ENCODE measurements at places on chromosomes 5 and 9.

GRCh38 chr9:93871286-93871685, 83.9 kb downstream of the BARX1 start:
- no peak for DNase-seq

GRCh38 chr9:79735023-79735779, 163.4 kb downstream of the TLE4 start:
- no peak for DNase-seq

DNA sequence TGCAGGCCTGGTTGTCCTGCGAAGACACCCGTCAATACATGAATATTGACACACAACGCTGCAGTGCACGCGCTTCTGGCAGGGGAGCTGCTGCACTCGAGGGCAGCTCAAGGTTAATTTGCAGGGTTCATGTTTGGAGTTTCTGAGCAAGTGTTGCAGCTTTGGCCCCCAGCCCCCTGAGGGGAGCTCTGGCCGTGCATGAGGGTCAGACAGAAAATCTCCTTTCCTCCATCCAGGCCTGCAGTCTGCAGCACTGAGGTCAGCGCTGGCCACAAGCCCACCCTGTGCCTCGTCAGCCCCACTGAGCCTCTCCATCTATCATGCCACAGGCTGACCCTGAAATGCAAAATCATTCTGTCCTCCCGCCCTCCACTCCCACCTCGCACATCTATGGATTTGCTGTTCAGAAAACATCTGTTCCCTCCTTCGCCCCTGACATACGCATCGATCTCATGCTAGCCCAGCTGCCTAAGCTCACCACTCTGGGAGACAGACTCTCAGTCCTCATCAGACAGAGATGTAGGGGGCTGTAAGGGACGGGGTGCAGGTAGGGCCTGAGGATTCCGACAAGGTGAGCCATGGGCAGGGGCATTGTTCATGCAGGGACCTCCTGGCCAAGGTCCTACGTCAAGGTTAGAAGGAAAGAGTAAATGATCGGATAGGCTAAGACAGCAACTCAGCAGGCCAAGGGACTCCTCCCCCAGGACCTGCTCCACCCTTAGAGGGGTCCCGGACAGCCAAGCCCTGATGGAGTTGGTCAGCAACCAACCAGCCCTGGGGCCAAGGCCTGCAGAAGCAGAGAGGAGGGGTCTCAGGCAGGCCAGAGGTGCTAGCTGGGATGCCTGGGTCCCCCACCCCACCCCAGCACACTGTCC, 125.1 kb downstream of the KCNIP1 start:
- no peak for DNase-seq

DNA sequence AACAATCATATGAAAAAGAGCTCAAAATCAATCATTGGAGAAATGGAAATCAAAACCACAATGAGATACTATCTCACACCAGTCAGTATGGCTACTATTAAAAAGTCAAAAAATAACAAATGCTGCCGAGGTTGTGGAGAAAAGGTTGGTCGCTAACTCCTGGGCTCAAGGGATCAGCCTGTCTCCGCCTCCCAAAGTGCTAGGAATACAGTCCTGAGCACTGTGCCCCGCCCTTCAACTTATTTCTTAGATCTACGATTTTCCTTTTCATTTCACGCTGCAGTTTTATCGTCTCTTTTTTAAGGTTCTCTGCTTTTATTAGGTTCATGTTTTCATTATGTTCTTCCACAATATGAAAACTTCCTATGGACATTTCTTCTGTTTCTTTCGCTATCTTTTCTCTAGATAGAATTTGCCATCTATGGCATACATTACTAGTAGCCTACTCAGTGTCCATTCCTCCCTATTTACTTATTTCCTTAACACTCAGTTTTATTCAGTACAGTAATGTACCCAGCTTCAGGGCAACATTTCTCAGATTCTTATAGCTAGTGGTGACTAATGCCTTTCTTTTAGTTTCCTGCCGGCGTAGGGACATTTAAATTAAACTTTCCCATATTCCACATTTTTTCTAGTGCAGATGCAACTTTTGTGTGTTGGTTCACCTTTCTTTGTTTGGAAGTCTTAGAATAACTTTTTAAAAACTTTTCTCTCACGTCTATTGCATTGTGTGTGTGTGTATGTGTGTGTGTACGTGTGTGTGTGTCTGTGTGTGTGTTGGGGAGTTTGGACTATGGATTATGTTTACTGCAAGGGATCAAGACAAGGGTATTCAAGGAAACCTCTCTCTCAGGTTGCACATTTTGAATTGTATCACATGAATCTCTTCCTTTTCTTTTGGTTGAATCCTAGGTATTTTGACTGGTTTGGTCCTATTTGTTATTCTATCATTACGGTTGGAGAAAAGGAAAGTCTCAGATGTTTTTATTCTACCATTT, 21.6 kb upstream of the FBN2 start:
- no peak for DNase-seq

- DNase-seq: no peak
Measured at GRCh38 chr9:96494215-96494800, 44.3 kb downstream of the HABP4 start.

- DNase-seq: no peak
Measured at GRCh38 chr5:73816656-73817420, 190.8 kb downstream of the ARHGEF28 start.

DNA sequence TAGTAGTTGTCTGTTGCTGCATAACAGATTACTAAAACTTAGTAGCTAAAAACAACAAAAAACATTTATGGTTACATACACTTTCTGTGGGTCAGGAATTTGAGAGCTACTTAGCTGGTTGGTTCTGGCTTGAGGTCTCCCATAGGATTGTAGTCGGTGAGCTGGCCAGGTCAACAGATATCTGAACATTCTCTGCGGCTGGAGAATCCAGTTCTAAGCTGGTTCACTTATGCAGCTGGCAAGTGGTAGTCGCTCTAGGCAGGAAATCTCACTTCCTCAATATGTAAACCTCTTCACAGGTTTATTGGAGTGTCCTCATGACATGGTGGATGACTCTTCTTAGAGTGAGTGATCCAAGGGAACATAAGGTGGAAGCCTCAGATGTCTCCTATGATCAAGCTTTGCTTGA, 65.7 kb upstream of the TNFAIP8 start:
- no peak for DNase-seq

- DNase-seq: no peak
Measured at GRCh38 chr5:133933670-133934295, 34.6 kb downstream of the C5orf15 start.

GRCh38 chr9:16112116-16112515, 559.3 kb downstream of the CCDC171 start:
- DNase-seq: no peak

- no peak for DNase-seq
Measured at GRCh38 chr9:77014597-77015263, 4.7 kb upstream of the FOXB2 start.

DNA sequence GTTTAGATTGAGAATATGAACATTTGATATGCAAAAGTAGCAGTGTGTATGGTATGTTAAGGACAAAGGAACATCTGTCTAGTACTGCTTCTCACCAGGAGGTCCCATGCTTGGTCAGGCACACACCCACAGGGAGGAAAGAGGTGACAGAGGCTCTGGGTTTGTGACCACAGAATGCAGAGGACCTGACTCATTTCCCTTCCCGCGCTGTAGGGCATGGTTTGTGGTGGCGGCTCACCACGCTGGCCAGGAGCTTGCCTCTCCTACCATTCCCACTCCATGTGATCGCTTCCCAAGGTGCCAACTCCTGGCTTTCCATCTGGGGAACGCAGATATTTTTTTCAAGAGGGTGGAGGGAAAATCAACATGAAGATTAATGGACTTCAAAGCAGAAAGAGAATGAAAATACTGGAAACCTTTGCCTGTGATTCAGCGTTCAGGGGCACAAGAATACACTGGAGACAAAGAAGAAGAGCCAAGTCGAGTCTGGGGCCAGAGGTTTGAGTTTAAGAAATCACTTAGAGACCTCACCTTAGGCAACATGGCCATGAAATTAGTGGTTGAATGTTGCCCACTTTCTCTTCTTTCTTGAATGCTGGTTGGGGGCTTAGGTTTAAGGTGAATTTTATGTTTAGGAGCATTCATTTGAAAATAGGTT, 477.8 kb downstream of the CCDC171 start:
- no peak for DNase-seq

DNA sequence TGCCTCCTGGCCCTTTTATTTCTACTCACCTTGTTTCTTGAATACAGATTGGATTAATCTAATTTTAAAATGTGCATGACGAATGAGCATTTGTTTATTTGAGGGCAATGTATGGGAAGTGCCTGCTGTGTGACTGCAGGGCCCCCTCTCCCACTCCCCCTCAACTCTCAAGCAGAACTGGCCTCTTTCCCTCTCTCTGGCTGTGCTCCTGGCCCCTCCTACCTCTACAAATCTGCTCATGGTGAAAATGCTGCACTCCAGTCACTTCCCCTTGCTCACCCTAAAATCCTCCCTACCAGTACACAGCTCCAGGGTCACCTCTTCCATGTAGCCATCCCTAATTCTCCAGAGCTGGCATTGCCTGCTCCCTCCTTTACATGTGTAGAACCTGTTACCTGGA, 17.2 kb upstream of the NDST1 start:
- DNase-seq: no peak
